Suppressor macrophage (primary cell): ENCODE measurements at places on chromosomes 4 and X.
A peak's percentile ranks its signal among the peaks of the same experiment; 100 is the strongest.

- DNase-seq, result peak; percentile 71
Measured at GRCh38 chrX:53714580-53715345, 28.2 kb upstream of the HUWE1 start.

DNA sequence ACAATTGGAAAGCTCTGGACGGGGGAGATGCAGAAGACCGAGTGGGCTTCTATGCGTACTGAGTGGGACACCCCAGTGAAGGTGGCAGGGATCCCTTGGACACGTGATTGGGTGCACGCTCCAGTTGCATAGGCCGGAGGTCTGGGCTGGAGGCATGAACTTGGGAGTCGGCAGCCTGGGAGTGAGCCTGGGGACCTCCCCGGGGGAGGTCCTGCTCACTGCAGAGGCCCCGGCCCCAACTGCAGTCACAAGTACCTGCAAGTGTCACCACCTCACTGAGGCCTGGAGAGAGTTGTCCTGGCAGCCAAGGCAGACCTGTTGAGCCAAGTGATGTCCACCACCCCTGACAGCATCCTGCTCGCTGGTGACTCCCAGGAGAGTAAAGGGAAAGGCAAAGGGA lies 49.3 kb upstream of the HMX1 start:
- no peak for DNase-seq

DNA sequence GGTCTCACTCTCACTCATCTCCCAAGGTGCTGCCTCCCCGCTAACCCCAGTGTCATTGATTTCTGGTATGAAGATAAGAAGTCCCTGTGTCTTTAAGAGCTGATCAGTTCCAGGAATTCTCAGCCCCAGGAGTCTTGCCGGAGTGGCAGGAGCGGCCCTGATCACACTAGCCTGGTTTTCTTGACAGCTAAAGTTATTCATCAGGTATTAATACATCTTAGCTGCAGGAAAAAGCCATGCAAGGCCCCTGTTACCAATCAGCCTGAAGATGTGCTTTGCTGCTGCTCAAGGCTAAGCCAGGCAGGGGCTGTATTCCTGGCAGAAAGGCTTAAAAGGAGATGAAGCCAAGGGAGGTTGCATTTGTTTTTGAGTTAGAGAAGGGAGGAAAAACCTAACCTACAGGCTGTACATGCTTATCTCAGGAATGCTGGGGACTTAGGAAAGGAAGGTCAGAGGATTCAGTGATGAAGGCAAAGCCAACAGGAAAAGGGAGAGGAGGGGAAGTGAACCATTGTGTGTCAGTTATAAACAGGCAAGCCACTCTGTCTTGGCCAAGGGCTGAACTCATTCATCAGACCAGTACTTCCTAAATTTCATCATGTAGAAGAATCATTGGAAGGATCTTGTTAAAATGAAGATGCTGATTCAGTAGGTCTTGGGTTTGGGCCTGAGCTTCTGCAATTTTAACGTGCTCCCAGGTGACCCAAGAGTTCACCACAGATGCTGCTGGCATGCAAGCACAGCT lies 8.6 kb downstream of the SRPX start:
- DNase-seq, result peak; percentile 36

GRCh38 chr4:53156896-53157295 lies 209.0 kb downstream of the SCFD2 start:
- no peak for DNase-seq

DNA sequence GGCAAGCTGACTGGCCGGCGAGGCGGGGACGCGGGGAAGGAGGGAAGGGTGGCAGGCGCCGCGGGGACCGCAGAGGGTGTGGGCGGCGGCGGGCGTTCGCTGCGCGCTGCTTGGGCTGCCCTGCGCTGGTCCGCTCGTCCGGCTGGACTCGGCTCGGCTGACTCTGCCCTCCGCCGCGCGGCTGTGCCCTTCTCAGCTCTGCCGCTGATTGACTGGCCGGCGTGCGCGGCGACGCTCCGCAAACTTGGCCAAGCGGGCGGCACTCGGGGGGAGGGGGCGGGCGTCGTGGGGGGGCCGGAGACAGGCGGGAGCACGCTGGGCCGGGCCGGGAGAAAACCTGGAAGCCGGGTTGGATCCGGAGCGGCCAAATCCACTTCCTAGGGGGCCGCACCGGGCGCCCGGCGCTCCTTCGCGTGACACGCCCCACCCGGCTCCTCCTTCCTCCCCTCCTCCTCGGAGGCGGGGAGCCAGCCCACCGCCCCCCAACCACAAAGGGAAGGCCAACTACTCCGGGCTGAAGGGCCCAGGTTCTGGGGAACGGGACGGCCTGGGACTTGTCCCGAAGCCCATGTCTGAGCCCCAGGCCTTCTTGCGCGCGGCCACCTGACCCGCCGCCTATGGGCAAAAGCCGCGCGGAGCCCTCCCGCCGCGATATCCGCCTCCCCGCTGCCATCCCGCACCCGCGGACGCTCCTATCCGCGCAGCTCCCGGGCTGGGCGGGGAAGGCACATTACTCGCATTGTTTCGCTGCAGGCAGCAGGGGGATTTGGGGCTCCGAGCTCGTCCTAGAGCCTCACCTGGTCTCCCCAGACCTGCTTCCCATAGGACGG lies at the start of gene GPC4:
GPC4 (minus strand) TSS at position 214 of the 830 bp plus-strand sequence. CDS start 524 bp downstream, outside the sequence.
- peak; percentile 75 for DNase-seq

GRCh38 chr4:89284828-89285227 lies 22.8 kb downstream of the GPRIN3 start:
- peak; percentile 94 for DNase-seq

DNA sequence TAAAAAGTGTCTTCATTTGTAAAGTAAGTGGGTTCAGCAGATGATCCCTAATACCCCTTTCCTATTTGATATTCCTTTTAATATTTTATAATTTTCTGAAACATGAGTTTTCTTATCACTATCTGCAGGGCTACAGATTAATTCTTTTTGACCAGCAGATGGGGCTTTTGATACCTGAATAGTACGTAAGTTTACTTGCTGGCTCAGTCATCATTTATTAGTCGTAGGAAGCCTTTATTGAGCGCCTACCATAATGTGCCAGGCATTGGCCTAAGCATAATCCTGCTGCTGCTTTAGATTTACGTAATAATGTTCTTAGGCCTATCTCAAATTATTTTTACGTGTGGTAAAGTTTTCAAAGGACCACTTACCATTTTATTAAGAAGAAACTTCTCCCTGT lies 33.1 kb downstream of the OSTC start:
- no peak for DNase-seq

GRCh38 chr4:174528226-174528625 lies 5.9 kb upstream of the HPGD start:
- peak; percentile 12 for DNase-seq

DNA sequence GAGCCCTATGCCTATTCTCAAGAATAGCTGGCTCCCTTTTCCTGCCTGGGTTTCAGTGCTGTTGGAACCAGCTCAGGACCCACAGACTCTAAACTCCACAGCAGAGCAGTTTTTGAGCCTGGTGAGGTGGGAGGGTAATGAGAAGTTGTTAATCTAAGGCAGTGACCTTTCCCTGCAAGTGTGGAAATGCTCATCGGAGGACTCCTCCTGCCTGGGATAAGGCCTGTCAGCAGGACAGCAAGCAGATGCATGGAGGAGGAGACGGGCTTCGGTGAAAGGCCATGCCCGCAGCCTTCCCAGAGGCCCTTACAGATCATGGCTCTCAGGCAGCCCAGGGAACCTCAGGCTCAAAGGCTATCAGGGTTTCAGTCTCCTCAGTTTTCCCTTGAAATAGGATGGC lies 70.0 kb upstream of the SHISA3 start:
- DNase-seq, result no peak

DNA sequence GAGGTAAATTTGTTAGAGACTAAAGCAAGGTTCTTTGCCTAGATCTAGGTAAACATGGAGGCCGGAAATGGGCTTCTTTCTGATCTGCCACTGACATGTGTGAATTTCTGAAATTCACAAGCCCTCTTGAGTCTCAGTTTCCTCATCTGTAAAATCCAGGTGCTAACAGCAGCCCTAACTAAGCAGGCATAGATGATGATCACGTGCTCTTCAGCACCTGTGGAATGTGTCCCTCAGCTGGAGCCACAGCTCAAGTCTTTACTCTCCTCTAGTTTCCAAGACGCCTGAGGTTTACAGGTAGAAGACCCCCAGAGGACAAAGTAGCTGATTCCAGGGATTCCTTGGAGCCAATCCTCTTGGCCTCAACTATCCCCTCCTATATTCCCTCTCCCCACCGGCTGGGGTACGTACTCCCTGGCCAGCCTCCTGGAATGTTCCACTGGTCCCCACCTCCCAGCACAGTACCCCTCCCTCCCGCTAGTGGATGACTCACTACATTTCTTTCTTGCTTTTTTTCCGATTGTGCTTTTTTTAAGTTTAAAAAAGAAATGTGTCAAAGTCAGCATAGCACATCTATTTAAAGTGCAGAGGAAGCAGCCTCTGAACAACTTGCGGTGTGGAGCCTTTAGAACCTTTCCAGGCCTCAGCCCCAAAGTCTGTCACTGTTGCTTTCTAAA lies 98.4 kb downstream of the PHKA2 start:
- DNase-seq, result peak; percentile 13

DNA sequence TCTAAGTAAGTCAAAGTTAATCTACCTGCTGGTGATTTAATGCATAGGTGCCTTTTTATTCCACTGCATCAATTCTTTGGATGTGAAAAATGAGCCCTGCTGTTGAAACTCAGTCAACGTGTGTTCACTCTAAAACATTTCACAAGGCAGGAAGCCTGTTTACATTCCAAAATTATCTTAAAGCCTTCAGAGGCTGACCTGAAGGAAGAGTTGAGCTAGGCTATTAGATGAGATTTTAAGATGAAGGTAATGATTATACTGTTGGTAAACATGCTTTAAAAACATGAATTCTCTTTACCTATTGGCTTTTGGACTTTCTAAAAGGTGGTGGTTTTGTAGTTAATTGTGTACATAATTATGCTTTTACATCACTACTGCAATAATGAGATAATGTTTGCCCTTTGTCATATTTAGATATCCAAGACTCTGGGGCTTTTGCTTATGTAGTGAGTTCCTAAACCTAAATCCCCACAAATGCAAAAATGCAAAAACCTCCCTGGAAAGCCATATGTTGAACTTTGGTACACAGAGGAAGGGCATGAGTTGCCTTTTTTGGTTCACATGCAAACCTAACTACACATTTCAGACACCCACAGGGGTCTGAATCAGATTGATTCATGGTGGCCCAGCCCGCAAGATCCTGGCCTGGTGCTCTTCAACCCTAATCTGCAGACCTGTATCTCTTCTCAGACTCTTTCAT lies 92.3 kb downstream of the KLHL8 start:
- DNase-seq, result no peak

GRCh38 chrX:148416142-148416541 lies 84.3 kb upstream of the AFF2 start:
- peak; percentile 35 for DNase-seq

GRCh38 chr4:172962564-172963353 lies 205.9 kb upstream of the GALNT7 start:
- no peak for DNase-seq

- DNase-seq, result no peak
Measured at GRCh38 chrX:140521393-140521792, 16.5 kb upstream of the SOX3 start.

GRCh38 chrX:110563282-110563681 lies 204.6 kb downstream of the RTL9 start:
- no peak for DNase-seq

- DNase-seq, result peak; percentile 1
Measured at GRCh38 chr4:144754562-144755410, 108.8 kb downstream of the HHIP start.

- DNase-seq, result no peak
Measured at GRCh38 chr4:44228326-44228725, 220.3 kb downstream of the KCTD8 start.

GRCh38 chr4:100261346-100261745 lies 71.1 kb upstream of the DDIT4L start:
- no peak for DNase-seq

DNA sequence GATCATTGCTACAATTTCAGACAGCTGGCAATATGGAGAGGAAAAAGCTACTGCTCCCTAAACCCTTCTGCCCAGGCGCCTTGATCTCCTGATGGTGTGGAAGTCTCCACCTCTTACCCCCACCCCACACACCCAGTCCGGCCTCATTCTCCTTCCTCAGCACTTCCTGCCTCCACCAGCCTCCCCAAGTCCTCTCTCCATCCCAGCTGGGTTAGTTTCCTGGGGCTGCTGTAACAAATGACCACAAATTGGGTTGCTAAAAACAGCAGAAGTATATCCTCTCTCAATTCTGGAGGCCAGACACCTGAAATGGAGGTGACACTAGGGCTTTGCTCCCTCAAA lies 1.1 kb upstream of the CCNQ start:
- peak; percentile 55 for DNase-seq

DNA sequence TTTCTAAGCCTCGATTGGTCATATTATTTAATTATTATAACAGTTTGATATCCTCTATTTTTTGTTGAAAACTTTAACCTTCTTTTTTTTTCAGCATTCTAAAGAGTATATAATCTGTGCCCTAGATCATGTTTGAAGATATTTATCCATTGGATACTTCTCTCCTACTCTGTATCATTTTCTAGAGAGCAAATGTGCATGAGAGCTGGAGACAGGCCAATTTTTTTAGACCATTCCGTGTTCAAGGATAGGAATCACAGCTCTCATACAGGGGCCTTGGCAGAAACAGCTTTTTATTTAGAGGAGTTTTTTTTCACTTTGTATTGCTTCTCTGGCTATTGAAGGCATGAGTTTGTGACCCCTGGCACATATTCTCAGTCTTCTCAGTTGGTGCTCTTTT lies 57.7 kb upstream of the TBC1D14 start:
- DNase-seq, result no peak

- DNase-seq, result no peak
Measured at GRCh38 chrX:40418146-40418812, 162.5 kb upstream of the ATP6AP2 start.

DNA sequence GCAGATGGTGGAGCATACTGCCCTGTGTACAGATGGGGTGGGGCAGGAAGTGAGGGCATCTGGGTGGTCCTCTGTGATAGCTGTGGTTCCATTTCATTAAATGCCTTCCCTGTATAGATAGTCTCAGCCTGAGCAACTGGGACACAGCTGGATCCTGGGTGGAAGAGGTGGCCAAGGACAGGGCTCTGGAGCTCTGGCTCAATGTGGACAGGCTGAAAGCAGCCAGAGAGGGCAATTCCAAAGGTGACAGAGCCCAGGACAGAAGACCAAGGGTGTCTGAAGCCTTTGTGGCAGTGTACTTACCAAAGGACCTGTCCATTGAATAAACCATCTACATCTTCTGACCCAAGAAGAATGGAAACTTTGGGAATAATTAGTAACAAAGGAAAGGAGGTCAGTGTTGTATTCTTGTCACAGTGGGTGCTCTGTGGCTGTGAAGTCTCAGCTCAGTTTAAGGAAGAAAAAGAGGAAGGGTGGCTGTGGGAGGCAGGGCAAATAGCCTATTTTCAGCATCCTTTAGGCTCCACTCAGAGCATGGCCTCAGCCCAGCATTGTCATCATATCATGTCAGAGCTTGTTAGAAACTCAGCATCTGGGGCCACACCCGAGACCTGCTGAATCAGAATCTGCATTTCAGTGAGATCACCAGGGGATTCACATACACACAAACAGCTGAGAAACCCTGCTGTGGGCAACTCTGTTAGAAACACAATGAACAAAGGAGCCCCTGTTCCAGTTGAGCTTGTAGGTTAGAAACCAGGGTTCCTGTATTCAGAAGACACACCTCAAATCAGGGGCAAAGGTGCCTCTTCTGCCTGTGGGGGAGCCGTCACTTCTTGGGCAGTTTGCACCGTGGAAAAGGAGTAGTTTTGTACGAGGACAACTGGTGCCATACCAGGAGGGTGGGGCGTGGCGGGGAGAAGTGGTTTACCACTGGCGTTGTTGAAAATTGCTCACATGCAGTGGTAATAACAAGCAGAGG lies 168.6 kb downstream of the PTTG2 start:
- DNase-seq, result peak; percentile 86
